ENCODE measurements at places on chromosomes 1 and 21.

DNA sequence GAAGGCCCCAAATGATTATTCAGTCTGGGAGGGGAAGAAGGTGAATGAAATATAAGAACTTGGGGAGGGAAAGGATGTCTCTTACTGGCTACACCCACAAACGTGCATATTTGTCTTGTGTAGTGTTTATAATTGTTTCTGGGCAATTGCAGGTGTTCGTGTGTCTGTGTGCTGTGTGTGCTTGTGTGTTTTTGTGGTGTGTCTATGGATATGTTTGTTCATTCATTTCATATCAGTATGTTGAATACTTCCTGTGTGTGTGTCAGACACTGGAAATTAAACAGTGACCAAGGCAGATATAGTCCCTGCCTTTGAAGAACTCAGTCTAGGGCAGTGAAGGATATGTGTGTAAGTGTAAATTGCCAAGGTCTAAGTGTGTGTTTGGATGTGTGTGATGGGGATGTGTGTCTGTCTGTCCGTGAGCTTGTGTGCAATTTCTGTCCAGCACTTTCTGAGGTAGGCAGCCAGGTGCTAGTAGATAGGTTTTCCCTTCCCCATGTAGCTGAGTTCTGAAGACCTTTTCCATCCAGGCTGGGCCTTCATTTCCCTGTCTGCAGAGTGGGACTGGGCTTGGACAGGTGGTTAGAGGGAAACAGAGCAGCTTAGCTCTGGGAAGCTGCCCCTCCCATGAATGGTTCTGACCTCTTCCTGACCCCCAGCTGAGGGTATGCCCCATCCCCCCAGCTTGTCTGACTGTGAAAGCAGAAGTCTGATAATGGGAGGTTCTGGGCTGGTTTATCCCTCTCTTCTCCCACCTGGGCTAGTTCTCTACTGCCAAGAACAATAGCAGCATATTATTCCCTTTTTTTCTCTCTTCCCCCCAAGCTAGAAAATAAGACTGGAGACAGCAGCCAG, 3.8 kb downstream of the AGO1 start:
- DNase-seq = no peak

DNA sequence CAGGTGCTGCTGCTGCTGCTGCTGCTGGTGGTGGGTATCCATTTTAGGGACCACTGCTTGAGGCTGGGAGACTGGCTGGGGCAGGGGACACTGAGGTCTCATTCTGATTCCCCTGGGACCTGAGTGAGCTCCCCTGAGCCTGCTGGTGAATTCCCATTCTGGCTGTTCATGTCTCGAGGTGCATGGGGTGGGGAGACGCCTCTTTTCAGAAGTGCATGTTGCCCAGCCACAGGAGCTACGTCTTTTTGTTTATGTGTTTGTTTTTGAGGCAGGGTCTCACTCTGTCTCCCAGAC, 133.4 kb downstream of the RHOU start:
- DNase-seq = no peak

- no peak for DNase-seq
Measured at GRCh38 chr1:33548319-33548718, 75.9 kb downstream of the ZSCAN20 start.

GRCh38 chr1:47569681-47570470, 132.0 kb downstream of the FOXD2 start:
- no peak for DNase-seq

GRCh38 chr1:58583496-58583895, 6.4 kb upstream of the TACSTD2 start:
- no peak for DNase-seq

DNA sequence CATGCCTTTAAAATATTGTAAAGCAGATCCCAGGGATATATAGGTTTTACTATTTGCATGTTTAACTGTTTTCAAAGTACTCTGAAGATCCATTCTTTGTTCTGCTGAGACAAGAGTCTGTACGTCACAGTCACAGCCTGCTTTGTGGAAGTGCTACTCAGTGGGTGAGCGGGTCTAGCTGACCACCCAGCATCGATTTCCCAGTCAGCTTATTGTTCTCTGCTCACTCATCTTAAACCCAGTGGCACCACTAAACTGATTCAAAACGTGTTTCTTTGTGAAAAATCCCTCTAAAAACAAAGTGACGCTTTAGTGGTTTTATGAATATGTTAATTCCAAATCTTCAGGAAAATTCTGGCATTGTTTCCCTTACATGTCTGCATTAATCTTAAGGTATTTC, 12.4 kb downstream of the PLPP3 start:
- no peak for DNase-seq

DNA sequence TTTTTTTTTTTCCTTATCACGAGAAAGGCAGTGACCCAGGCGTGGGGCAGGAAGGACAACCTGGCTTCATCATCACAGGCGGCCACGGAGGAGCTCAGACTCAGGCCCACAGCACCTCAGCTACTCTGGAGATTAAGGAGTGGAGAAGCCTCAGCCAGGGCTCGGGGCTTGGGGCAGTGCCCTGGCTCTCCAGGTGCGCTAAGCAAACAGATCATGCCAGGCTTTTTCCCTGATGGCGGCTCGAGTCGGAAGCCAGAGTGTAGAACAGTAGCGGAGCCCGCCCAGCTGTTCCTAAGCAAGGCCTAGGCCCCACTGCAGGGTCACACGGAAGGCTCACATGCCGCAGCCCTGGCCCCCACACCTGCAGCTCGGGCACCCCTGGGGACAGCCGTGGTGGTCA, 70.7 kb downstream of the AGPAT3 start:
- DNase-seq = no peak

DNA sequence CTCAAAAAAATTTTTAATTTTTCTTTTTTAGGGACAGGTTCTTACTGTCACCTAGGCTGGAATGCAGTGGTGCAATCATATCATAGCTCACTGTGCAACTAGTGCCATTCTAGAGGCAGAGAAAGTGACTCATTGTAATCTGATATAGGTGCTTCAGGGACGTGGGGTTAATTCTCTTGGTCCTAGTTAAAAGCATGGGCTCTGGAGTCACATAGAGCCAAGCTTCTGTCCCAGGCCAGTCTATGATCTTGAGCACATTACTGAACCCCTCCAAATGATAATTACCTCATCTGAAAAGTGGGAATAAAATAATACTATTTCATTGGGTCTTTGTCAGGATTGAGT, 1.1 kb upstream of the ADIPOR1 start:
- no peak for DNase-seq

- DNase-seq = no peak
Measured at GRCh38 chr1:88612292-88612691, 71.8 kb upstream of the PKN2 start.

DNA sequence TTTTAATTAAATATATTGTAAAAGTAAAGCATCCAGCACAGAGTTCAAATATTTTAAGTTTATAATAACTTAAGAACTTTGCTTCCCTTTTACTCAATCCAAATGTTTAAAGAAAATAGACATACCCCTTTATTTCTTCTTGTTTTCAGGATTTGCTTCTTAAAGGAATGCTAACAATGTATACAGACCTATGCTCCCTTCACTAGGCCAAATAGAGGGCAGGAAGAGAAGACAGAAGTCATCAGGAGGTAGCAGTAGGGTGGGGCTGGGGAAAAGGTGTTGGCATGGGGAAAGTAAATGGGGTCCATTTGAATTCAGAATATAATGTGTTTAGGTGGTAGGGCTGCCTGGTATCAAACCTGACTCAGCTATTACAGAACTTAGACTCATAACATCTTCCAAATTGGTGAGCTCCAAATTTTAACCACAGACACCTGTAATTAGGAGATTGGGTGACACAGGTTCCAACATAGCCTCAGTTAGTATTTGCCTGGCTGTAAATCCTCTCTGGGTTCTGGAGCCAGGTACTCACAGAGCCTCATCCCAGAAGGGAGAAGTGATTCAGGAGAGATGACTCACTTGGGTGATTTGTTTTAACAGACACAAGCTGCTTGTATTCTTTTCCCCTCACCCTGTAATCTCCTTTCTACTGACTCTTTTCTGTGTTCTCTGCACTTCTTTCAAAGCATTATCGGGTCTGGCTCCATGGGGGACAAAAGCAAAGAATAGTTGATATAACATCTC, 60.1 kb upstream of the DUSP10 start:
- no peak for DNase-seq

GRCh38 chr1:157403203-157403602, 149.1 kb downstream of the FCRL5 start:
- DNase-seq = no peak

DNA sequence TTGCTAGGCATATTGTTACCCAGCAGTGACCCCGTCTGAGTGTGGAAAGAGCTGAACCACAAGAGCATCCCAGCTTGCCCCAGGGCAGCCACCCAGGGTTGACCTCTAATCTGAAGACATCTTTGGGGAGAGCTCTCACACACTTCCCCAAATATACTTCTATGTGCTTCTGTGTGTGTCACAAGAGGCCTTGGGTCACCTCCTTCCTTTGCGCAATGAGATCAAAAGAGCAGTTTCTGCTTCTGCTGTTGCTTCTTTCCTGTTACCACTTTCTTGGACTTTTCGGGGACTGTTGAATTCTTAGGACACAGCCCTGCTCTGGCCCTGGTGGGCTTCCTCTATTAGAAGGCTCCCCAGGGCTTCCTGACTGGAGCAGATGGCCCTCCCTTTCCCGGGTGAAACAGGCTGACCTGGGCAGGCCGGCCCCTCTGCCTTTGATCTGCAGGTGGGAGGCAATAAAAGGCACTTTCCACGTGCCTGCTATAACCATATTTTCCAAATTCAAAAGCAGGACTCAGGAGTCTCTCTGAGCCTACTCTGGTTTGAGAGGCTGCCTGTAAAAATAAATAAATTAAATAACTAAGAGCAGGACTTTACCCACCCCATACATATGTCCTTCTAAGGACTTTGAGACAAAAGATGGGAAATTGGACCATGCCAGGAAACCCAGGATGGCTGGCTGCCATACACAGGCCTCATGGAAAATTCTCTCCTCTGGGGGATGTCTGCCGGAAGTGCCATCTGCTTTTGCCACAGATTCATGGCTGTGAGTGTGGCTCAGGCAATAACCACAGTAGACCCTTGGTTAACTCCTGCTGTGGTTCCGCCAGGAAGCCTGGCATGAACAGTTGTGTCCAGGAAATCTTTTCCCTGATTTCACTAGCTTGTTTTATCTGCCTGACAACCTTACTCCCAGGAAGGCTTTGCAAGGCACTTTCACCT, 28.3 kb upstream of the RCSD1 start:
- DNase-seq = no peak

DNA sequence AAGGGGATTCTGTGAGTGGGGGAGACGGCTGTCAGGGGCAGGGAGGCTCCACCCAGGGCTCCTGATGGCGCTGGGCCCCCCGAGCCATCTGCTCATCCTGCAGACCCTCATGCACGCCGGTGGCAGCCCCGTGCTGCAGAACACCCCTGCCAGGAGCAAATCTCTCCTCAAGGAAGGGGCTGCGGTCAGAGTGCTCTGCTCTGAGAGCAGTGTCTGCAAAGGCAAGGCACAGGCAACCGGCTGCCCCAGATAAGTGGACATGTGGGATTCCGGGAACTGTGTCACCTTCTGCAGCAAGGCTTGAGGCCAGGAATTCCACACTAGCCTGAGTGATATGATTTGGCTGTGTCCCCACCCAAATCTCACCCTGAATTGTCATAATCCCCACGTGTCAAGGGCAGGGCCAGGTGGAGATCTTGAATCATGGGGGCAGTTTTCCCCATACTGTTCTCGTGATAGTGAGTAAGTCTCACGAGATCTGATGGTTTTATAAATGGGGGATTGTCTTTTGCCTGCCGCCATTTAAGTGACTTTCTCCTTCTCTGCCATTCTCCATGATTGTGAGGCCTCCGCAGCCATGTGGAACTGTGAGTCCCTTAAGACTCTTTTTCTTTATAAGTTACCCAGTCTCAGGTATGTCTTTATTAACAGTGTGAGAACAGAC, 101.0 kb downstream of the PDE9A start:
- no peak for DNase-seq

GRCh38 chr1:30756206-30756544, 1.4 kb downstream of the LAPTM5 start:
- no peak for DNase-seq

GRCh38 chr1:226112626-226113025, 50.1 kb downstream of the H3-3A start:
- no peak for DNase-seq

DNA sequence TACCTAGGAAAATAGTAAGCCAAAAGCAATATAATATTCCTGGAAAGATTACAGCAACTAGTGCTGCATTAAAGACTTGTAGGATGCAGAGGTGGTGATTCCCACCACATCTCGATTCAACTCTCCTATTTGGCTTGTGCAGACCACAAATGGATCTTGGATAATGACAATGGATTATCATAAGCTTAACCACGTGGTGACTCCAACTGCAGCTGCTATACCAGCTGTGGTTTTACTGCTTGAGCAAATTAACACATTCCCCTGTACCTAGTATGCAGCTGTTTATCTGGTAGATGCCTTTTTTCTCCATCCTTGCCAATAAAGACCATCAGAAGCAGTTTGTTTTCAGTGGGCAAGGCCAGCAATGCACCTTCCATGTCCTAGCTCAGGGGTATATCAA, 542.7 kb upstream of the ADGRL4 start:
- no peak for DNase-seq

DNA sequence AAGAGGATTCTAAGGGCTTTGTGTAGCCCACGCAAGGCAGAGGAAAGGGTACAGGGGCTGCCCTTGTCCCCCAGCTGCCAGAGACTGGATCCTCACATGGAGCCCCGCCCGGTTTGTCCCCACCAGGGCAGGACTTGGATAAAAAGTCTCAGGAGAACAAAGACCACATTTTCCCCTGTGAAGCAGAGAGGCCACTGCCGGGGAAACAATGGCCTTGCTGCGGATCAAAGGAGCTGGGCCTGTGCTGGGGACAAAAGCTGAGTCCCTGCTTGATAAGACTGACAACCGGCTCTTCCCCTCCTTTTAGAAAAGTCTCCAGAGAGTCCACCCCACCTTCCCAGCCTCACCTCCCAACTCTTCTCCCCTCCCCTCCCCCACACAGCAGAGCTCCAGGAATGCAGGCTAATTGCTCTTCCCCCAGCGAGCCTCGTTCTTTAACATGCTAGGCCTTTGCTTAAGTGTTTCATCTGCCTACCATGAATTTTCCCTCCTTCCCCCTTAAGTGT, 142.4 kb downstream of the PLPP3 start:
- no peak for DNase-seq

- DNase-seq = no peak
Measured at GRCh38 chr1:97926017-97926708, 5.3 kb upstream of the DPYD start.

DNA sequence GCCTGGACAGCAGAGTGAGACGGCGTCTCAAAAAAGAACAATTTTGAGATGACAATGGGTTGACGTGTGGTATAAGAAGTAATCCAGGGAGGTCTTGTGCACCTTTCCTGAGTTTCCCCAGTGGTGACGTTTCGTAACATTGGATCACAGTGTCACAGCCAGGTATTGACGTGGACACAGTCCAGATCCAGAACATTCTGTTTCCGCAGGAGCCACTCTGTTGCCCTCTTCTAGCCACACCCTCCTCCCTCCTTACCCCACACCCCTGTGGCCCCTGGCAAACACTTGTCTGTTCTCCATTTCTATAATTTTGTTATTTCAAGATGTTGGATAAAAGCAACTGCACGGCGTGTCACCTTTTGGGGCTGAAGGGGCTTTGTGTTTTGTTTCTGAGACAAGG, 6.5 kb upstream of the TRAPPC10 start:
- DNase-seq = no peak

Data from stimulated activated CD8-positive, alpha-beta memory T cell treated with anti-CD3 and anti-CD28 coated beads, Interleukin-7, amount 100 ng/mL, for 1 hour (primary cell).